ENCODE measurements at places on chromosomes 12 and 14.

- no peak for DNase-seq
Measured at GRCh38 chr12:89464974-89465592, 59.5 kb downstream of the GALNT4 start.

DNA sequence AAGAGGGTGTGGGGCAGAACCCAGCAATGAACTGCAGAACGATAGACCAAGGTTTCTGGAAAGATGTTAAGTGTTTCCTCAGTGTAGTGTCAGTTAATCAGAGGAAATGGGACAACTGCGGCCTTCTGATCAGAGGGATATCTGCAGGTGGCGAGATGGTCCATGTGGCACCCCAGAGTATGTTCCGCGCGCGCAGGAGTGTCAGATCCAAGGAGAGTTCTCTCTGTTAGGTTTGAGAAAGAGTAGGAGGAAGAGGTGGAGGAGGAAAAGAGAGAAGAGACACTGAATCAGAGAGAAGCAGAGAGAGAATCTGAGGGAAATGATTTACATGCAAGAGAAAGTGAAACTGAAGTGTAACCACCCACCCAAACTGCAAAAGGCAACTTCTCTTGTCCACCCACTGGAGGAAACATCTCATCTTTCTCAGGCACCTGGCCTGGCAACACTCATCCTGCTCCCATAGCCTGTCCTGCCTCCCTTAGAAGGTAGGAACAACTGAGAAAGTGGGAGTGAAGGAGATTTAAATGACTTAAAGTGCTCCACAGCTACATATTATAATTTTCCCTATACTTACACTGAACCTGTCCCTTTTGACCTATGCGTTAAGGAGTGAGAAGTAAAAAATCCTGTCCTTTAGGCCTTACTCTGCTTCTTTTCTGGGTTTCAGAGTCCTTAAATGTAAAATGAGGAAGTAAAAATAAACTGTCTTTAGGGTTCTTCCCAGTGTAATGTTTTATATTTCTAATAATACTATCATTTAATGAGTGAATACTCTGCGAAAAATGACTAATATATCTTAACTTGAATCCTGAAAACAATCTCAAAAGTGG is 6.8 kb upstream of the TESPA1 start:
- peak; percentile 82 for DNase-seq

DNA sequence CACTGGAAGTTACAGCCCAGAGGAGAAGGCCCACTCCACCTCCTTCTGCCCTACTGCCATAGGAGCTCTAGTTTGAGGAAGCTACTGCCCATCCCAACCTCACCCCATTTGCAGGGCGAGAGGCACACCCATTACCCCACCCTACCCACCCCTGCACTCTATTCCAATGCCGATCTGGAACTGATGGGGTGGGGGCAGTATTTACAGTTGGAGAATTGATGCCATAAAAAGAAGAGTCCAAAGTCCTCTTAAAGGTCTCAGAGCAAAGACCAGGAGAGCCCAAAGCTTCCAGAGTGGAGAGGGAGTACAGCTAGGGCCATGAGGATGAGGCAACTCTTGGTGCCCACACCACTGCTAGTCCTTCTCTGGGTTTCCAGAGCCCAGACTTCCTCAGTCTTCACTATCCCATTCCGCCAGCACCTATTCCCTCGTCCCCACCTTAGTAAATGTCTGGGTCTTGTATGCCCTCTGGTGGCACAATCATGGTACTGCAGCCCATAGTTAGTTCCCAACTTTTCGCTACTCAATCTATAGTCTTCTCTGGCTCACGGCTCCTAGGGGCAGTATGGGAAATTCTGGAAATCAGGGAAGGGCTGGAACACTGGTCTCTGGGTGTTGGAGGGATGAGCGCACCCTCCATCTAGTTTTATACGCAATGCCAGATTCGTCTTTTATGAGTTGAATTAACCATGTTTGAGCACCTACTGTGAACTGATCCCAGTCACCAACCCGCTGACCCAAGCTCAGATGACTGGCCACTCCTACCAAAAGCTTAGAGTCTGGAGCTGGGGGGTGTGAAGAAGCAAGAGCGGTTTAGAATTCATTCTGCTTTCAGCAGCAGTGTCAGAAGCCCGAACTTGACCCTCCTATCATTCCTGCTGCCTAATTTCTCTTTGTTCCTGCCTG is 6.9 kb upstream of the ADCY6 start:
- DNase-seq = peak; percentile 27

GRCh38 chr14:22796087-22796707 is 19.0 kb downstream of the SLC7A7 start:
- DNase-seq = no peak

GRCh38 chr14:79293482-79294177 is 917.7 kb downstream of the DIO2 start:
- no peak for DNase-seq

DNA sequence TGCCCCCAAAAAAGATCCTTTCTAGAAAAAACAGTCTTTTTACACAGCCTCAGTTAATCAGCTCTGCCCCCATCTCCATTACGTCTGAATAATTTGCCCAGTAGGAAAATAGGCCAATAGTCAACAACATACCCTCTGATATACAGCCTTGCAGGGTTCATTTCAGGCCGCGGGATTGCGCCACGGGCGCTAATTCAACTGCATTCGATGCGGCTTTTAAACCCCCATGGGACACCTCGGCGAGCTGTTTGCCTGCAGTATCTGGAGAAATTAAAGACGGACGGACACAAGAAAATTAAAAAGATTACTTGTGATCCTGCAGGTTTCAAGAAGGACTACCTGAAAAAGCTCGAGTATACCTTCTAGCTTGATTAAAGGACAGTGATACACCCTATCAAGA is 36.1 kb downstream of the ERP29 start:
- DNase-seq = no peak

- no peak for DNase-seq
Measured at GRCh38 chr12:46516238-46516932, 143.8 kb upstream of the SLC38A2 start.

DNA sequence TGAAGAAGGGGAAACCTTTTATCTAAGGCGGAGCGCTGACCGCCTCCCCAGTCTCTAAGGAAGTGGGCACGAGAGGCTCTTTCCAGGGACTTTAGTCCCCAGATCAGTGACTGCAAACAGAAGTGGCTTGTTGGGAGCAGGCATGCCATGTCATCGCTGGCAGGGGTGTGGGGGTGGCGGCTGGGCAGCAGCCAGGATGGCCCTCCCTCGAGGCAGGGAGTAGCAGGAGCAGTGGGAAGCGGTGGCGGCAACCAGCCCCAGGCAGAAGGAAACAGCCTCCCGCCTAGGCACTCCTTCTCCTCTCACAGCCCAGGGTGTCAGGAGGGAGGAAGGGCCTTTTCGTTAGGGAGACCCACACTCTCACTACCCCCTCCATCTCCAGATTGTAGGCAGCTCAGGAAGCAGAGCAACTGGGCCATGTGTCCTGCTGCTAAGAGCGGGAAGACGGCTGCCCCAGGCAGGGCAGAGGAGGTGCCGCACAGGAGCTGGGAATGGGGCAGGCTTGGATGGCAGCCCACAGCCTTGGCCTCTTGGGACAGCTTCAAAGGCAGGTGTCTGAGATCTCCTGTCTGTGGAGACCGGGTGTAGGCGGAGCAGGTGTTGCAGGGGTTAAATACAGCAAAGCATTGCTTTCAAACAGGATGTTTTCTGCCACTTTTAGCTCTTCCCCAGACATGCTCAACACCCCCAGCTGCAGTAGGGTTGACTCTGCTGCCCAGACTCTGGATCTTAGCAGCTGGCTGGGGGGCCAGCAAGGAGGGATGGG is 21.8 kb downstream of the VDR start:
- DNase-seq = no peak

DNA sequence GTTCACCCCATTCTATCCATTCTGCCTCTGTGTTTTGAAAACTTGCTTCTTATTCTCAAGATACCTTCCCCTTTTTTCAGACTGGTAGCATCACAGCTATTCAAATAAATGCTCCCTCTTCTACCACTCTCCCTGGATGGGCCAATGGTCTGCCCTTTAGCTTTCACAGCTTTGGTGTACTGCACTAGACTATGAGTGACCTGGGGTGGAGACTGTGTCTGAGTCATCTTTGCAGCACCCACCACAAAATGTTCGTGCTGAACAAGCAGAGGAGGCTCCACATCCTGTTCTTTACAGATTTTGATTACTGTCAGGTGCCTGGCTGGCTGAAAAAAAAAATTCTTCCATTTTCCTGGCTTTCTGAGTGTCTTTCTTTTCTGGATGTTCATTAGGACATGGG is 1104.1 kb upstream of the TMEM132C start:
- peak; percentile 38 for DNase-seq

DNA sequence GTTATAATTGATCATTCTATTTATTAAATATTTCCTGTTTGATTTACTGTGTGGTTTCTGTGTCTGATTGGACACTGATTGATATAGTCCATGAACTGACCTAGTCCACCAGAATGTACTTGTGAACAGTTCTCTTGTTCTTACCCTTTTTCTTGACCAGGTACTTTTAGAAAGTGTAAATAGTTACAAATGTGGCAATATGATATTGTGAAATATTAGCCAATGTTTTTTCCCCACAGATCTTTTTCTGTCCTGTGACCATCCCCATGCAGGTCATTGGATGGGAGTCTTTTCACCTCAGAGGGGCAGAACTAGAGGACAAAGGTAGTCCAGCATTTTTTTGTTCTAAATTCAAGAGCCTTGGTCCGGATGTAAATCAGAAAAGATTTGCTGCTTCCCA is 8.3 kb upstream of the CRY1 start:
- no peak for DNase-seq

- DNase-seq = no peak
Measured at GRCh38 chr14:63468294-63468693, 74.9 kb downstream of the PPP2R5E start.

GRCh38 chr12:1875608-1876007 is 42.8 kb downstream of the CACNA2D4 start:
- no peak for DNase-seq

DNA sequence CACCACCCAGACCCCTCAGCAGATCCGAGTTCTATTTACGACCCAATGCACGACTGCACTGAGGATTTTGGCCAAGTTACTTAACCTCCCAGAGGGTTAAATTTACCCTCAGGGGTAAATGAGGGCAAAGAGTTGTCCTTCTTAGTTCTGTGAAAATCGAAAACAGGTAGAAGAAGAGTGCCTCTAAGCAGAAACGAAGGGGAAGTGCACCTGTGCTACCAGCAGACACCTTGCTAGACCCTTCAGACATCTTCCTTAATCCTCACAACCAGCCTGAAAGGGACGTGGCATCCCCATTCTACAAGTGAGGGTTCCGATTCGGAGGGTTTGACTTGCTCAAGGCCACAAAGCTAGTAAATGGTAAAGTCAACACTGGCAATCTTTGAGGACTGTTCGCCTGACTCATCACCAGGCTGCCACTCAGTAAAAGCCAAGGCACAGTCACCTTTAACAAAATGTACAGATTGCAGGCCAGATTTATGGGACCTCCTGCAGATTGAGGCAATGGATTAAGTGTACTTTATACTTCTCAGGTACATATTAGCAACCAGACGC is 1.6 kb downstream of the GSG1 start:
- DNase-seq = peak; percentile 18

DNA sequence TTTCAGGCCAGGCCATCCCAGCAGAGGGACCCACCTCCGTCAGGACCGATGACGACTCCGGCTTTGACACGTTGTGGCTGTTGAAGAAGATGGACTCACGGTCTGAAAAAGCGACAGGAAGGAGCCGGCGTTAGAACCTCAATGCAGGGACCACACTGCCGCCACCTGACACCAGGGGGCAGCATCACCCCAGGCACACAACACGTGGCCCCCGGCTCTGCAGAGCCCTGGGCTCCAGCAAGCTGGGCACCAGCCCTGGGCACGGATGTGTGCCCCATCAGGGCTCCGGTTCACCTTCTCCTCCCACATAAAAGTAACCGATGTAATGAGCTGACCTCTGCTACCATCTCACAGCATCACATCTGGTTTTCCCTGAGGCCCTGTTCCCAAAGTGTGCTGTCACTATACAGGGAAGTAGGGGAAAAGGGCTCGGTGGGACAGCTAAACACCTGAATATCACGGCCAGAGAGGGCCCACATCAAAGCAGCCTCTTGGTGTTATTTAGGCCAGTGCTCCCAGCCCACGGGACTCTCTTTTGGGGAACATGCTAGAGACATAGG is 29.0 kb downstream of the CHGA start:
- DNase-seq = peak; percentile 48

GRCh38 chr12:6555018-6555691 is 687 bp downstream of the IFFO1 start:
- no peak for DNase-seq

GRCh38 chr12:851343-851742 is 98.2 kb downstream of the RAD52 start:
- DNase-seq = no peak

GRCh38 chr12:21294176-21294575 is 40.5 kb downstream of the SLCO1A2 start:
- DNase-seq = no peak

GRCh38 chr14:61703342-61704129 is 8.2 kb downstream of the HIF1A start:
- DNase-seq = no peak

DNA sequence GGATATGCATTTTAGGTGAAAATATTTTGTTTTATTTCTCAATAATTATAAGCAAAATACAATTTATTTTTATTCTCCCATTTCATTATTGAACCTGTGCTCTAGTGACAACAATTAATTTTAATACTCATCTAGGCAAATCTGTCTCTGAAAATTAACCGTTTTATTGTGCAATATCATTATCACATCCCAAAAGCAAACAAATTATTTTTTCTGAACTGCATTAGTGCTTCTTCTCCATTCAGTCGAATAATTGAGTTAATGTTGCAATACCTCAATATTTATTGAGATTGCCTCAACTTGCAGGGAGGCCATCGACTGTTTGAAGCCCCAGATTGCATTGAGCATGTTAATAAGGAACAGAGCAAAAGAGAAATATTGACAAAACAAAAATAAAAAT is 303.2 kb upstream of the LRFN5 start:
- DNase-seq = no peak

DNA sequence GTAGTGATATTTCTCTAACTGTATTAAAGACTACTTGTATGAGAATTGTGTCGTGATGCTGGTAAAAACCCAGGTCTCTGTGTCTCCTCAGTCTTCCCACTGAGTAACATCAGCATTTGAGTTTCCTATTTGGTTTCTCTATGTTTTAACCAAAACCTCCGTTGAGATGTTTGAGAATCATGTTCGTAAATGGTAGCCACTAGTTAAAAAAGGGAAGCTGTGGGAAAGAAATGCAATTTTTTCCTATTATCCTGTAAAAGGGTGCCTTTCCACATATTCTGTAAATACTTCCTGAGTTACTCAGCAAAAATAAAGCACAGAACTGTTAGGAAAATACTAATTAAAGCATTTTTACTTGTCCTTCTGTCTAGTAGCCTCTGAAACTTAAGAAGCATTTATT is 7.0 kb downstream of the CLEC1B start:
- DNase-seq = no peak

Measured in T-helper 2 cell (primary cell).